ENCODE measurements at places on chromosomes 5 and 9. TPM values are rescaled to one million over a fixed set of nuclear protein-coding genes. Genes with fewer than 3 reads are reported as not detected.
A peak's percentile ranks its signal among the peaks of the same experiment; 100 is the strongest.

DNA sequence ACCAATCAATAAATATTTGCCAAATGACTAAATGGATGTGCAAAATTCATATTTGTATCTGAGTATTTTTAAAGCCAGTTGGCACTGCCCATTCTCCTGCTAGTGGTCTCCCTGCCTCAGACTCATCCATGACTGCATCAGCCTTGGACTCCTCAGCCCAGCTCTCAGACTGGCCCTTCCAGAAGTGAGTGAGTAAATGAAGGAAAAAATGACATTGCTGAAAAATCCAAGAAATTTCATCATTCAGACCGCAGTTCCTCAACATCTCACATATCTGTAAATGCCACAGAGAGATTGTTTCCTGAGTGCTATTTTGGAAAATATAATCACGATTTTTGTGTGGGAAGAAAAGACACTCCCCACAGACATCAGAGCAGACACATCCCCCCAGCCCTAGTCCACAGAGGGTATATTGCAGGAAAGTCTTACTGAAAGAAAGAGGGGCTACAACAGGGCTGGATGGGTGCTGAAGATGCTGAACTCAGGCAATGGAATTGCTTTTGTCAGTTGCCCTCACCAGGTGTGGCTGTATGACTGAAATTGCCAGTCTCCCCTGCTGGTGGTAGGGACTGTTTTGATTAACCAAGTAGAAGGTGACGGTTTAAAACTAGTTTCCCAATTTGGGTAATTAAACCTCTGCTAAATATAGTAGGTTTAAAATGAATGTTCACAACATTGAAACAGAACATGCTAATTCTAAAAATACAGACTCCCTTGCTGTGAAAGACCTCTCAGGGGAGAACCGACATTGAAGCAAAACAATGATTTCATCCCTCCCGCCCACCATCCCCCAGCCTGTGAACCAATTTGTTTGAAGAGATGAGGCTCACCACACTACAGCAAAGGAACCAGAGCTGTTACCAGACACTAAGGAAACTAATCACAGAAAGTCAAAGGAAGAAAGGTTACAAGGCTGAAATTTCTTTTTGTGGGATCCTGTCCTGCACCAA lies 158.8 kb downstream of the DEPDC1B start:
- DNase-seq: no peak

- no peak for DNase-seq
These were observed 109.5 kb downstream of the SNCAIP start for GRCh38 chr5:122421374-122422079.

- DNase-seq: peak; percentile 73
These were observed at the start of gene SGCD for GRCh38 chr5:156326718-156327259. TSS of gene SGCD (plus strand) at chr5:156327164.

DNA sequence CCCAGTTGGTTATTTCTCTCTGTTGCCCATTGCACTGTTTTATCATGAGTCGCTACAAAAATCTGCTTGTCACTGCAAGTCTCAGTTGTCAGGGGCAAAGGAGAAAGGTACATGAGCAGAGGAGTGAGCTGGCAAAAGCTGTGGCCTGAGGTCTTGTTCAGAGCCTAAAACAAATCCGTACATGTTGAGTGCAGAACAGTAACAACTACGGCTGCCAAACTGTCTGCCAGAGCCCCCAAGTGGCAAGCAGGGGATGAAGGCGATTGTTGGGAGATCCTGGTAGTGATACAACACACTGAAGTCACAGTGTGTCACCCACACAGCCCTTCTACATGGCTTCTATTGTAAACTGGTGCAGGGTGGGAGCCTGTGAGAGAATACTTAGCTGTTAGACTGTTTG lies 50.9 kb downstream of the BRINP1 start:
- DNase-seq: no peak

Gene MARCHF3
- total RNA-seq: 9.9 TPM

GRCh38 chr5:98774192-98775033 lies 950 bp downstream of the RGMB start:
- peak; percentile 82 for DNase-seq

- DNase-seq: no peak
These were observed 41.7 kb downstream of the RXRA start for GRCh38 chr9:134367791-134368490.

- DNase-seq: peak; percentile 46
These were observed 75.1 kb downstream of the MRPS27 start for GRCh38 chr5:72244862-72245371.

DNA sequence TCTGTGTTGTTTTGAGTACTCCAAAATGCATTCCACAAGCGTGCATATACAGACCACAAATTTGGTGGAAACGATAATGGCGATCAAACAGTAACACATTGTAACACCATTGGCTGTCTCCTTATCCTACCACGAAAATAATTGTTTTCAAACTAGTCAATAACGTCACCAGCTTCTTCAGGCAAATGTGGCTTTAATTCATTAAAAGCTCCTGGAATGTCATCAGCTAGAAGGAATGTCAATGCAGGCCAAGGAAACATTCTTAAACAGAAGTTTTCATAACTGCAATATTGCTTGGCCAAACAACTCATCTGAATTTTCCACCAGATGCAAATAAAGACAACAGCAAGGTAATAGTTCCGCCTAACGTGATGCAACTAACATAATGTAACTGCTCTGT lies 71.6 kb upstream of the XPA start:
- peak; percentile 35 for DNase-seq

Gene WDR38
- not detected for total RNA-seq

DNA sequence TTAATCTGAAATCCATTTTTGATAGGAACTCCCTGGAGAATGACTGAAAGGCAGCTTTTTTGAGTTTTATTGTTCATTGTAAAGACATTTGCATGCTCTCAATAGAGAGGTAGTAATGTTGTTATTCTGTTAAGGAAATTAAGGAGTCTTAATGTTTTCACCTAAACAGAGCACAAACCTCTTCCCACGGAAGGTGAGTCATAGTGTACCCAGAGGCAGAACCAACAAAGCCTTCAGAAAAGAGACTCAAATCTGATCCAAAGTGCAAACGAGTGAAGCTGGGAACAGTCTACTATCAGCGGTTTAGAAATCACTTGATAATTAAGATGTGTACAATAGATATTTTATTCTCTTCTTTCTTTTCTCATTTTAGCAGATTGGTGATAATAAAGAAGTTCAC lies 470.5 kb downstream of the PLK2 start:
- DNase-seq: peak; percentile 60

DNA sequence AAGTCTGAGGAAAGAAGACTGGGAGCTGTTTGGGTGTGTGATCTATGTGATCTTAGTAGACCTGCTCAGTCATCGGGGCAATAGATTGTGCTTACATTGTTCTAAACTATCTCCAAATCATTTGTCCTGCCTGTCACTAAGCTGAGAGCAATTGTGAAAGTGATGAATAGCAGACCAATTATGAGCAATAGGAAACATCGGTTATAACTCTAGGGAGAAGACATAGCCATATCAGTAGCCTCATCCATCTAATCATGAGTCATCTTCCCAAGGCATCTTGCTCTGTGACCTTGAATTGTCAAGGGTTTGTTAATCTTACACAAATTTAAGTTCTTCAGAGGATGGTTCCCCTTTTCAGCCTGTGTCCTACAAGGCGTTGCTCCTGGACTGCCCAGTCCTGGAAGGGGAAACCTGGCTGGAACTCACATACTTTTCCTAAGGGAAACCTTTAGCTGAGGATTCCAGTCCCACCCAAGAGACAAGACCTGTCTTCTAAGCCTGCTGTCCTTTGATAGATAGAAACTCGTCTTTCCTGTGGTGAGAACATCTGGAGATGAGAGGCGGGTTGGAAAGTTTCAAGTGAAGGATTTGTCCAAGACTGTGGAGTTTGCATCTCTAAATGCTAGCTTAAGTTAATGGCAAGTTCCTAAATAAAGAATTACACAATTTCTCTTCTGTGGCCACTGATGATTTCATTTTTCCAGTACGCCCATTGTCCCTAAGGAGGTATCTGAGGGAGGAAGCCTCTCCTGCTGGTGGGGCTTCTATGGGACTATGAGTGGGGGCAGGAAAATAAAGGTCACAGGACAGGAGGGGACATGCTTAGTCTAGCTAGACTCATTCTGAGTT lies 53.9 kb upstream of the TRIM32 start:
- peak; percentile 8 for DNase-seq

GRCh38 chr9:95084254-95084934 lies 233.1 kb downstream of the FANCC start:
- DNase-seq: no peak

DNA sequence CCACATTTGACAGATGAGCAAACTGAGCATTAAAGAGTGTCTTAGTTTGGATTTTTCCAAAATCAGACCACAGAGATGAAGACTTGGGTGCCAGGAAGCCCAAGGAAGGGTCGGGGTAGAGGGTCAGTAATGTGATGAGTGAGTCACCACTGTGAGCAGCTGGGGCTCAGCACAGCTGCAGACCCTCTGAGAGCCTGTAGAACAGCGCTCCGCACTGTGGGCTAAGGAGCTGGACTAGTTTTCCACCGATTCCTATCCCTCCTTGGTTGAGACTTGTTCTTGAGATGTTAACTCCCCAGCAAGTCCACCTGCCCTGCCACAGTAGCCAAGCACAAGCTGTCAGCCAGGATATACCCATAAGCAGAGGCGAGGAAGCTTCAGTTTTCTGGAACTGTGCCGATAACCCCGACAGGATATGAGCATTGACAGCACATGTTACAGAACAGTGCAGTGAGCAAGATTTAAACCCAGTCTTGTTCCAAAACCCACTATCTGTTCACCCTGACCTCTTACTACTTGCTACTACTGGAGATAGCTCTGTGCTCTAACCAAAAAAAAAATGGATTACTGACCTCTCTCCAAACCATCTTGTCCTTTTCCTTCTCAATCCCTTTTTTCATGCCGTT lies 31.8 kb downstream of the EGFLAM start:
- DNase-seq: peak; percentile 8

GRCh38 chr5:59597690-59598546 lies 295.6 kb downstream of the PDE4D start:
- no peak for DNase-seq

DNA sequence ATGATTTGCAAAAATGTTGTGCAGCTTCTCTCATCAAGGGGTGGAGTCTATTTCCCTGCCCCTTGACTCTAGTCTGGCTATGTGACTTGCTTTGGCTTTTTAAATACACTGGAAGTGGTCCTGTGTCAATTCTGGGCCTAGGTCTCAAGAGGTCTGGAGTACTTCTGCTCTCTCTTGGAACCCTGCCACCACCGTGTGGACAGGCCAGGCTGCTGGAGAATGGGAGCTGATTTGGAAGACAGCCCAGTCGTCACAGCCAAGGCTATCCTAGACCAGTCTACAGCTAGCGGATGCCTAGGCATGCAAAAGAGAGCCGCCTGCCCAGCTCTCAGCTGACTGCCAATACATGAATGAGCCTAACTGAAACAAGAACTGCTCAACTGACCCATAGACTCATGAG lies 56.7 kb upstream of the CLINT1 start:
- DNase-seq: peak; percentile 13

GRCh38 chr5:105952875-105953274 lies 1717.9 kb downstream of the EFNA5 start:
- no peak for DNase-seq

- no peak for DNase-seq
These were observed 513.9 kb downstream of the ZNF608 start for GRCh38 chr5:124232515-124232914.

Gene PHF24
- not detected for total RNA-seq

DNA sequence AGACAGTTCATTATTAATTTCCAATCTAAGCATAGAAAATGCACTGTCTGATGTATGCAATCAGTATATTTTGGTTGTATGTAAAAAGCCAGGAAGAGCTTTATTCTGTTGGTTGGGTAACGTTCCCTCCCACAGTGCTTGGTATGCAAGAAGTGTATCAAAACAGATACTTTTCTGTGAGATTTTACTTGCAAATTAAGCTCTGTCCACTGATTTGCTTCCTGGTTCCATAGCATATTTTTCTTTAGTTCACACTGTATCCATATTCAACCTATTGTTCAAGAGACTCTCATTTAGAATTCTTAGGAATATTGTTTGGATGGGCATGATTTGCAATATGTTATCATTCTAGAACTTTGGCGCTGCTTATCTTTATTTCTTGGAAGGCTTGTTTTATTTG lies 47.4 kb downstream of the RNF180 start:
- no peak for DNase-seq

Gene SCGB3A2
- total RNA-seq: not detected

DNA sequence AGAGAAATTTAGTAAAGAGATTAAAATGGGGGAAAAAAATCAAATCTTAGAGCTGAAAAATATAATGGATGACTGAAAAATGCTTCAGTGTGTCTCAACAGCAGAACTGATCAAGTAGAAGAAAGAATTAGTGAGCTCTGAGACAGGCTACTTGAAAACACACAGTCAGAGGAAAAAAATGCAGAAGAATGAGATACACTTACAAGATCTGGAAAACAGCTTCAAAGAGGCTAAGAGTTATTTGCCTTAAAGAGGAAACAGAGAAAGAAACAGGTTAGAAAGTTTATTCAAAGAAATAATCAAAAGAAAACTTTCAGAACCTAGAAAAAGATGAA lies 70.5 kb upstream of the OR2K2 start:
- DNase-seq: no peak

DNA sequence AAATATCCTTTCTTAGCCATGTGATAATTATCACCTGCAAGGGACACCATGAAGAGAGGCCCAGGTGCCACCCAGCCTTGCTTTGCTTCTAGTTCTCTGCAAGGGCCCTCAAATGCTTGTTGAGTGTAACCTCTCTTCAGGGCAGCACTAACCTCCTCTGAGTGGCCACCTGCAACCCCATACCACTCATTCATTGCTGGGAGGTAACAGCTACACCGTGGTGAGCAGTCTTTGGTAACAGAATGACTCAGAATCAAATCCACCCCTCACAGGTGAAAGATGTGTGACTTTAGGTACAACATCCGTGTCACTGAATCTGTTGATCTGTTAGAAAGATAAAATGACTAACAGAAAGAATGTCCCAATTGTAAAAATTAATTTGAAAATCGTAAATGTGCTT lies 365.1 kb upstream of the TRPC7 start:
- peak; percentile 29 for DNase-seq

Gene CDKN2B
- total RNA-seq: not detected

Gene PCDHB4
- total RNA-seq: 0.51 TPM

GRCh38 chr5:76331126-76331525 lies 72.0 kb upstream of the IQGAP2 start:
- no peak for DNase-seq

- peak; percentile 25 for DNase-seq
These were observed 108.7 kb downstream of the MAST4 start for GRCh38 chr5:66704790-66705425.

DNA sequence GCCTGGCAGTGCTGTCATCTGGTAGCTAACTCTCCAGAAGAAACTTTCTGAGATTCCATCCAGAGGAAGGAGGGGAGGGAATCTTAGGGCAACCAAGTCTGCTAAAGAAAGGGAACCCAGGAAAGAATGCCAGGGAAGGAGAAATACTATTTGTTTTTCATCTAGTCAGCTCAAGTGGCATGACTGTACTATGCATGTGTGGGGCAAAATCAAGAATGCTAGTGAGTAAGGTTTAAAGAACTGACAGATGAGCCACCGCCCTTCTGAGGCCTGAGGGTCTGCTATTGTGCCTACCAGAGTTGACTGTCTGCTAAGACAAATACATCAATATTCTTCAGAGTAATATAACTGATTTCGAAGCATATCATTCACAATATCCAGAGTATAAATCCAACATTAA lies 204.2 kb downstream of the SLC12A2 start:
- peak; percentile 12 for DNase-seq

Gene SIT1
- not detected for total RNA-seq

Gene TRIM7
- 6.7 TPM for total RNA-seq

Gene LHX2
- 11.9 TPM for total RNA-seq

GRCh38 chr9:87854580-87854955 lies 28.1 kb upstream of the SPATA31E1 start:
- DNase-seq: no peak
